ENCODE measurements at places on chromosomes 3 and 15.

DNA sequence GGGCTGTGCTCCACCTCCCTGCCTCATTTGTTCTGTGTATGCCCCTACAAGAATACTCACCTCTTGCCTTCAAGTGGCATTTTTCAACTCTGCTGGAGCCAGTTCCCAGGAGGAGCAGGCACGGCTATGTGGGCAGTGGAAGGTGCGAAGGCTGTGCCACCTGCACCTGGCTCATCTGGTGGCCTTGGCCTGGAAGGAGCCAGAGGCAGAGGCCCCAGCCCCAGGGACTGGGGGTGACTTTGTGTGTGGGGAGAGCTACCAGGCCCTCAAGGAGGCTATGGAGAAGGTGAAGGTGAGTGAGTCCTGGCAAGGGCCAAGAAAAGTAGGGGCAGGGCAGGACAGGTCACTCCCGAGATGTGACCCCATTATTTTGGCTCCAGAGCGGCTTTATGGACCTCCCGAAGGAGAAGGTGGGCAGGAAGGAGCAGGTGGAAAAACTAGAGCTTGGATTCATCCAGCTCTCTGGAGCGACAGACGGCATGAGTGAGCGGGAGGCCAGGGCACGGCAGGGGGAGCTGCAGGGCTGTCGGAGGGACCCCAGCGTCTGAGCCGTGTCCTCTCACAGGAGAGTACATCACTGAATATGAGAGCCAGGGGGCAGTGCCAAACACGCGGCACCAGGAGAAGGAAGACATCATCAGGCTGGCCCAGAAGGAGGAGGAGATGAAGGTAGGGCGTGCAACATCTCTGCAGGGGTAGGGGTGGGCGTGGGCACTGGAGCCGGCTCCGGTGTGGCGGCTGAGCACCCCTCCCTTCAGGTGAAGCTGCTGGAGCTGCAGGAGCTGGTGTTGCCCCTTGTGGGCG lies 57.3 kb upstream of the UBE2Q2 start:
- no peak for DNase-seq

GRCh38 chr3:59510576-59510975 lies 460.8 kb upstream of the CFAP20DC start:
- DNase-seq, result peak; percentile 67

DNA sequence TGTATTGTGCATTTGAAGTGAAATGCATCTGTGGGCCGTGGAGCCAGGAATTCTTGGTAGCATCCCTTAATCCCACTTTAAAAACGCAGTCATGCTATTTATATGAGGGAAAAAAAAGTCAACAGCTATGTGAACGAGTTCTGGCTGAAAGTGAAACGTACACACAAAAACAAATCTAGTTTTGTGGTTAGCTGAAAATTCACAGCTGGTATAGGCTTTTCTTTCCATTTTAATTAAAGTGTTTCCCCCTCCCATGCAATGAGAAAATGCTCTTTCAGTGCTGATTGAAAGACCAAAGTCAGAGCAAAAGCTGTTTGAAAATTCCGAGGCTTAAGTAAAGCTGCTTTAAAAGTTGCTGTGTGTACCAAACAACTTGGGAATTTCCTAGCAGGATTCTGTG lies 297.4 kb downstream of the PLCL2 start:
- no peak for DNase-seq

GRCh38 chr3:38137615-38138348 lies 679 bp upstream of the MYD88 start:
- no peak for DNase-seq

DNA sequence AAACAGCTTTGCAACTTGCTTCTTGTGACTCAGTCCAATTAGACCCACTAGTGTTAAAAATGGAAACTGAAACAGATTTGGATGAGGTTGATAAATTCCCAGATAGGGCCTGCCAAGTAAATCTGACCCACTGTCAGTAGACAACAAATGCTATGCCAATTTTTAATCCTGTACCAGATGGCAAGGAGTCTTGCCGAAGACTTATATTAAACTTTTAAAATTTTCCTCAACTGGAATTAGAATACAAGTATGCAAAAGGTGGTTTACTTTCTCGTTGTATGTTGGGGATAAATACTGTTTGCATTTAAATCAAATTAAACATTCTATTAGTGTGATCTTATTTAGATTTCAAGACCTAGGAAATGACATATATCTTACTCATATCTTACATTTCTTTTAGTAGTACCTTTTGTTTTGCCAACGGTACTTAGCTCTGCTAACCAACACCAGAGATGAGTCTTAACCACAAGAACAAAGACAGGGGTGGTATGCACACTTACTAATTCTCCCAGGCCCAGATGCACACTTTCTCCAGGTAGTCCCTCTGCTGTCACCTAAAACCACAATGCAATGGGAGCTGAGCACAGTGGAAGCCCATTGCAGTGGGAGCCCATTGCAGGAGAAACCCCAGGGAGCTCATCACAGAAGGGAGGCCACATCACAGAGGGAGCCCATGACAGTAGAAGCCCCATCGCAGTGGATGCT lies 77.8 kb downstream of the WWTR1 start:
- peak; percentile 59 for DNase-seq

- DNase-seq, result no peak
Observed at GRCh38 chr3:169278667-169279066, 384.8 kb downstream of the MECOM start.

DNA sequence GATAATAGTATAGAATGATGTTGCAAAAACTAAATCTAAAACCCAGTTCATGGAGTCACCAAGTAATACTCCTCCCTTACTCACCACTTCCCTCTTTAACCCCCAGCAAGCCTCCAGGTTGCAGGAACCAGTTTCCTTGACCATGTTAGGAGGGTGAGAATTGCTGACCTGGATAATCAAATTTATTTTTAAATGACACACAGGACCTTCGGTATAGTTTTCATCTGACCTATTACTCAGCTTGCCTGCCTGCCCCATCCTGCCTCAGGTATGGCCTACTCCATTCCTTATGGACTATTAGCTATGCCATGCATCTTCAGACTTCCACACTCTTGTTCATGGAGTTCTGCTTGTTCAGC lies 883 bp downstream of the RTP4 start:
- DNase-seq, result no peak

- DNase-seq, result no peak
Observed at GRCh38 chr3:48935530-48935929, 16.9 kb downstream of the ARIH2 start.

- DNase-seq, result peak; percentile 11
Observed at GRCh38 chr3:143763564-143764162, 84.6 kb downstream of the SLC9A9 start.

- DNase-seq, result no peak
Observed at GRCh38 chr3:72338082-72338941, 509.9 kb downstream of the SHQ1 start.

DNA sequence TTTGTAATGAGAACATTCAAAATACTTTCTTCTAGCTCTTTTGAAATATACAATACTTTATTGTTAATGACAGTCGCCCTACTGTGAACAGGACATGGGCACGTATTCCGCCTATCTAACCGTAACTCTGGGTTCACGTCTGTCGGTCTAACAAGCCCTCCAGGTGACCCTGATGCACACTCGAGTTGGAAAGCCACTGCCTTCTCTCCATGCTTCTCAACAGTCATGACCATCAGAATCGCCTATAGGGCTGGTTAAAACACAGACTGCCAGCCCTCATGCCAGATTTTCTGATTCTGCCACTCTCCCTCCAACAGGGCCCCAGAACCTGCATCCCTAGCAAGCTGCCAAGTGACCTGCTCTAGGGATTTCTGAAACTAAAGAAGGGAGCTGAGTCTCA lies 140.2 kb downstream of the FOXP1 start:
- no peak for DNase-seq

DNA sequence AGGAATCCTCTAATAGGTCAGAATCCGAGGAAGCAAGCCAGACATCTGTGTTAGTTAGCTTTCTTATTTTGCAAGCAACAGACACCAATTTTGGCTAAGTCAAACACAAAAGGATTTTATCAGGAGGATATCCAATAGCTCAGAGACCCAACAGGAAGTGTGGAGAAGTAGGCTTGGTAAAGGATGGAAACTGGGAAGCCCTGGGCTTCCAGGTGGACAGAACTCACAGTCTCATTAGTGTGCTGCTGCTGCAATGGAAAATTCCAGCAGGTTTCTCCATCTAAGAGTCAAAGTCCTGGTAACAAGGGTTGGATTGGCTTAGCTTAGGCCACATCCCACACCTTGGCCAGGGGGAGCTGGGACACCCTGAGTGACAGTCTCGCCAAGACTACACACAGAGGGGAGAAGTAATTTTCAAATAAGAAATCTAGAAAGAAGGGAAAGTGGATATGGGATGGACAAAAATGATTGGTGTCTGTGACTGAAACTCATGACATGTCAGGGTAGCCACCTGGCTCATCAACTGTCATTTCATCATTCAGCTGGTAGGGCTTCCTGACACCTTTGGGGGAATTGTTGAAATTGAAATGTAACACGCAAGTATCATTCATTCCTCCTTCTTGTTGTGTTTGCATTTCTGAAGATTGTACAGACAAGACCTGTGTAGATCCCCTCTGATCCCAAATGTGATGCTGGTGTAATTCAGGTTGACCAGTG lies 158.6 kb downstream of the THSD4 start:
- DNase-seq, result peak; percentile 55

DNA sequence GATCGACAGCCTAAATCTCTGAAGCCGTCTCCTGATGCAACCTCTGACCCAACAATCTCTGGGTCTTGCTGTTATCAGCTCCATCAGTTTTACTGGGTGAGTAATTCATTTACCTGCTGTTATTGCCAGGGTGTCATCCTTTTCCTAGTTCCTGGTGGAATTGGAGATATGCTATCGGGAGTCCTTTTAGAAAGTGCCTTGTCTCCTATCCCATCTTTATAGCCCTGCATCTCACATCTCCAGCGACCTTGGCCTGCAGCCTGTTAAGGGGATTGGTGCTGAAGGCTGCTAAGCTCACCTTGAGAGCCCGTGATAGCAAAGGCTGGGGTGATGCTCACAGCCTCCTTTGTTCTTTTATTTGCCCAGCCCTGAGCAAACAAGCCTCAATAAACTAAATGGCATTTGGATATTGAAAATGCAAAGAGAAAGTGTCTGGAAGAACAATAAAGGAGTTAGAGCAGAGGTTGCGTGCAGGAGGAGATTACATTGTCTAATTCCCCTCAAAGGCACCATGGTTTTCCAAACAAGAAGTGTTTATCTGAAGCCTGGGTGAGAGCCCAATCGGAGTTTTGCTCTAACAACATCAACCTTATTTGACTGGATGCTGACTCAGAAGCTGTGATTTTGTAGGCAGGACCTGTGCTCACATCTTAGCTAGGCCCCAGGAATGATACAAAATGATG lies 101.8 kb downstream of the RPLP1 start:
- no peak for DNase-seq

DNA sequence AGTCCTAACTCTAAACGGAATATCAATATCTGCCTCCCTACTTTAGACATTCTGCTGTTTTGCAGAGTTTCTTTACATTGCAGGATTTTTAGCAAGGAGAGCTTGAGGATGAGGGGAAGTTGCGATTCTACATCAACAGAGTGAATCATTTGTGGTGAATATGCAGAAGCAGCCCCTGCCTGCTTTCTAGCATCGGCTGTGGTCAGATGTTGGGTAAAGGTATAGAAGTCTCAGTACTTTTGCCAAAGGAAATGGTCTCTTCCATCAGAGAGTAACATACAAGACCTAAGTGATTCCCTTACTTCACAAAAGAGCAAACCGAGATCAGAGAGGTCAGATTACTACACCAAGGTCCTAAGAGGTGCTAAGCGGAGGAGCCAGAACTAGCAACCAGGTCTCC lies 15.2 kb downstream of the ST3GAL6 start:
- DNase-seq, result no peak

DNA sequence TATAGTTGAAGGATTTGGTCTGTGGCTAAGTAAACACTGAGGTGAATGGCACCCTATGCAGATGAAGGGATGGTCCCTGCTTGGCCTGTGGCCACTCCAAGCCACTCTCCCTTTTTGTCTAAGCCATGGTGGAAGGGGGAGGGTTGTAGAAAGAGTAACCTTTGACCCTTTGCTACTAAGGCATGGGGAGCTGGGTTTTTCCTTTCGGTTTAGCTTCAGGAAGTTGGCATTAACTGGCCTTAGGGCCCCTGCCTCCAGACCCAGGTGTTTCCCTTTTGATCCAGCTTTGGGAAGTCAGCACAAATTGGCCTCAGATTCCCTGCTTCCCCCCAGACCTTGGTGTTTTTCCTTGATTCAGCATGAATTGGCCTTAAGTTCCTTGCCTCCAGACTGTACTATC lies 49.5 kb downstream of the EFCAB12 start:
- DNase-seq, result no peak

DNA sequence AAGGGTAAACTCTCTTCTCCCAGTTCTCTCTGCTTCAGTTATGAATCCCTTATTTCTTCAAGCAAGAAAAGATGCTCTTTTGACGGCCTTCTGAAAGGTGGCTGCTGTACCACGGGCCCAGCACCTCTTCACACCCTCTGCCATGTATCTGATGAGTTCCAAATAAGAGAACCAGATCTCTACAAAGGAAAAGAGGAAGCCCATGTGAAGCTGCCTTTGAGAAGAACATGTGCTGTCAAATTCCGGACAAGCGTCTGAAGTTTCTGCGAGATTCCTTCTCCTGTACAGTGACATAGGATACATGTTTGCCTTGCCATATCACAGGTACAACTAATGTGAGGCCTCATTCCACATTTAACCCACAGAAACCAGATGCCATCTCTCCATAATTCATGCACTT lies 59.2 kb downstream of the SH3BP5 start:
- no peak for DNase-seq

GRCh38 chr3:12750658-12751071 lies 8.4 kb downstream of the TMEM40 start:
- peak; percentile 96 for DNase-seq

Measured in AG10803 (cell line).